Amygdala (tissue), 56 donors: ENCODE measurements at places on chromosomes 7 and 10.

GRCh38 chr10:101833466-101833865 is 10.1 kb downstream of the KCNIP2 start:
- no peak for DNase-seq

GRCh38 chr10:87721781-87722180 is 62.1 kb downstream of the PAPSS2 start:
- no peak for DNase-seq

DNA sequence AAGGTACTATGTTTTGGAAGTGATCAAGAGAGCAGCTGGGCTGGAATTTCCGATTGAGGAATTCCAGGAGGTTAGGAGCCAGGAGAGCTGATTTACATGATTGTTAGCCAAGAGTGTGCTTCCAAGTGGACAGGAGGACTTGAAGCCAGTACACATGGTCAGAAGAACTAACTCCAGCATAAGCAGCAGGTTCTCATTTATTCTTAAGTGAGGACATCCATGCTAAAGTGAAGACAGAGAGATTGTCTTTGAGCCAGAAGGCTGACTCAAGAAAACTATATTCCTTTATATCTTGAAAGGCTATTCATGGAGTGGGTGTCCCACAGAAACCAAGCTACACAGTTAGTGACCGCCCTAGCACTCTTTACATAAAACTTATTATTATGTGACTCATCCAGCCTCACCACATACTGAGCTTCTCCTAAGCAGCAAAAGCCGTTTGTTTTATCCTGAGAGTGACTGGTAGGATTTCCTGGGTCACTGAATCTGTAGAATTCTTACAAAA is 56.7 kb upstream of the SEMA3A start:
- DNase-seq, result no peak

DNA sequence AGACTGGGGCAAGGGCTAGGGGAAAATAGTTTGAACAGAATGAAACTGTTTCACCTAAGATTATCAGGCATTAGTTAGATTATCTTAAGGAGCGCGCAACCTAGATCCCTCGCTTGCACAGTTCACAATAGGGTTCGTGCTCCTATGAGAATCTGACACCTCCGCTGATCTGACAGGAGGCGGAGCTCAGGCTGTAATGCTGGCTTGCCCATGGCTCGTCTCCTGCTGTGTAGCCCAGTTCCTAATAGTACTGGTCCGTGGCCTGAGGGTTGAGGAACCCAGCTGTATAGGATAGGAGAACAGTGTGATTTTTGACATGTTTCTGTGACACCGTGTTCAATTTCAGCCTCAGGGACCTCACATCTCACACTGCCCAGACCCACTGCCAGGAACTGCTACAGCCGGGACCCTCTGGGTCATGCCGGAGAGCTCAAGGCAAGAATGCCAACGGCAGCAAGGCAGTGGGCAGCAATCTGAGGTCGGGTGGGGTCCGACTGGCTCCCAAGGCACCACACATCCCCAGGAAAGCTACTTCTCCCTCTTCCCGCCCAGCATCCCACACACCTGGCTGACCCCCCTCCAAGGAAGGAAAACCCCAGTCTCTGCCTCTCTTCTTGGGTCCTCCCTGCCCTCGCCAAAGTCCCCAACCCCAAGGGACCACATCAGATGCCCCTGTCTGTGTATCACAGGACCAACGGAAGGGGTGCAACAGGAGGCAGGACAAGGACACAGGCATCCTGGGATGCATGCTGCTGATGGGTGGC is 31.7 kb downstream of the CAMK2B start:
- no peak for DNase-seq

DNA sequence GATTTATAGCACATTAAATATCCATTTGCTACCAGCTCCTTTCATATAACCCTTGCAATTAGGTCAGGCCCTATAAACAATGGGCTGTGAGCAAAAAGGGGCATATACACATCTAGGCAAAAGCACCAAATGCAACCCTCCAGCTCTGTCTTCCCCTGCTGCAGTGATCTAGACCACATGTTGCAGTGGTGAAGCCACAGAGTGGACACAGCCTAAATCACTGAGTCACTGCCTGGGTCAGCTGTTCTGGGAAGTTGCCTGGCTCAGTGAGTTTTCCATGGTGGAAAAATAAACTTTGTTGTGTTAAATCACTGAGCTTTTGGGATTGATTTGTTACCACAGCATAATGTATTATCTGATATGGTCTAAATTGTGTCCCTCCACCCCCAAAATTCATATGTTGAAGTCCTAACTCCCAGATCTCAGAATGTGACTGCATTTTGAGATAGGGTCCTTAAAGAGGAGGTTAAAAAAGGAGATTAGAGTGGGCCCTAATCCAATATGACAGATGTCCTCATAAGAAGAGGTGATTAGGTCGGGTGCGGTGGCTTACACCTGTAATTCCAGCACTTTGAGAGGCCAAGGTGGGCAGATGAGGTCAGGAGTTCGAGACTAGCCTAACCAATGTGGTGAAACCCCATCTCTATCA is 70.4 kb downstream of the ZFAND4 start:
- DNase-seq, result no peak

GRCh38 chr7:52009181-52009580 is 692.6 kb upstream of the COBL start:
- DNase-seq, result no peak

DNA sequence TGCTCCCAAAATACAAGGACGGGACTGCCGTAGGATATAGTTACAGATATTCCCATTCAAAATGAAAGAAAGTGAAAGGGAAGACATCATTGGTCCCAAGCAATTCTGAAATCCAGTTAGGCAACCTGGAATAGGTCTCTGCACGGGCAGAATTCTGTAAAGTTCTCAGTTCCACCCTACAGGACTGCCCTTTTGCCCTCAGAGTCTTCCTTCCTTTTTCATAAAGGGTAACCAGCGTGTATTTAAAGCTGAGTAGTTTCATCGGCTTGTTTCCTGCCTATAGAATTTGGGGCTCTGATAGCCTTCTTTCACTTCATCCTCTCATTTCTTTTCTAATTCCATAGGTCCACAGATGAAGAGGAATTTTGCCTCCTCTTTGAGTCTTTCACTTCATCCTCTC is 20.0 kb downstream of the COPG2 start:
- no peak for DNase-seq
